ENCODE measurements at places on chromosomes 16 and 17.

GRCh38 chr16:22152316-22152715 is 10.0 kb upstream of the SDR42E2 start:
- no peak for DNase-seq

DNA sequence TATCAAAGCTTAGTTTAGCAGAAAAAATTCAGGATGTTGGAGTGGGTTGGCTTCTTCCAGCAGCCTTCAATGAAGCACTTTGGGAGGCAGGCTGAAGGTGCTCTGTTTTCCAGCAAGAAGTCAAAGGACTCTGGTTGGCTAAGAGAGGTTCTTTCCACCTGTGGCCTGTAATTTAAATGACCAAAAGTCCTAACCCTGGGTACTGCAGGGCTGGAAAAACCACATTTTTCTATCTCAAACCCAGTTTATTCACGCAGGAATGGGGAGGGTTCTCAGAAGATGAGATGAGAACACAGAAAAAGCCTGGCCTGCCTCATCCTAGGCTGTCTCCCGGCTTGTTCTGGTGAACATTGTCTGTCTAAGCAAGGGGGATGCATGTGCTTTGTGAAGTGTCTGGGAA is 68.6 kb upstream of the ZFHX3 start:
- DNase-seq: no peak

GRCh38 chr17:69539781-69540319 is 125.4 kb downstream of the MAP2K6 start:
- DNase-seq: no peak

DNA sequence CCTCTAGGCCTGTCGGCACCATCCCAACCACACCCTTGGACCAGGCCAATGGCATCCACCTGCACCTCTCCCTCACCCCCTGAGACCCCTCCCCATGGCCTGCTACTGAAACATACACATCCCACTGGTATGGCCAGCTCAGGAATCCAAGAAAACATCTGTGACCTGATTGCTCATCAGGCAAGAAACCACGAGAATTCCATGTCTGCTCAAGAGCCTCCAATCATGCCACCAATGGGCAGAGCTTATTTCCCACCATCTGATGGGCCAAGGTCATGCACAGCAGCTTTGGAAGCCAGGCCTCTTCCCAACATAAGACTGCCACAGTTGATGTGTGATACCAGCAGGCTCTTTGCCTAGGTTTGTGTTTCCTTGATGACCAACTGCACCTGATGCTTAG is 190.1 kb downstream of the C16orf78 start:
- DNase-seq: no peak

- DNase-seq: no peak
Observed at GRCh38 chr17:61018938-61019337, 341.3 kb downstream of the BCAS3 start.
